ENCODE measurements at places on chromosomes 6 and 20. TPM values are rescaled to one million over a fixed set of nuclear protein-coding genes. Genes with fewer than 3 reads are reported as not detected.

TNXB gene
- 0.43 TPM for total RNA-seq

VTA1 gene
- 69.5 TPM for total RNA-seq

SNAI1 gene
- 0.82 TPM for total RNA-seq

AKAP7 gene
- total RNA-seq, result 6.0 TPM

OOEP gene
- not detected for total RNA-seq

Data from activated naive CD8-positive, alpha-beta T cell treated with anti-CD3 and anti-CD28 coated beads for 36 hours (primary cell).